ENCODE measurements at places on chromosomes 12 and 14.

- DNase-seq = no peak
- no peak overlapping the region for H3K4me3 ChIP-seq
- H3K27ac ChIP-seq = no peak overlapping the region
- peaks cover 66% of the 10 kb centered on the region for H3K36me3 ChIP-seq
- H3K4me1 ChIP-seq = peaks cover 46% of the 10 kb centered on the region
Measured at GRCh38 chr12:65200007-65200665, 30.8 kb downstream of the LEMD3 start.

- peaks cover 17% of the 10 kb centered on the region for H3K4me1 ChIP-seq
- no peak overlapping the region for H3K27ac ChIP-seq
- H3K4me3 ChIP-seq = no peak overlapping the region
- no peak for DNase-seq
- H3K27me3 ChIP-seq = no peaks in the 10 kb centered on the region
Measured at GRCh38 chr12:54940727-54941315, 43.7 kb downstream of the TESPA1 start.

DNA sequence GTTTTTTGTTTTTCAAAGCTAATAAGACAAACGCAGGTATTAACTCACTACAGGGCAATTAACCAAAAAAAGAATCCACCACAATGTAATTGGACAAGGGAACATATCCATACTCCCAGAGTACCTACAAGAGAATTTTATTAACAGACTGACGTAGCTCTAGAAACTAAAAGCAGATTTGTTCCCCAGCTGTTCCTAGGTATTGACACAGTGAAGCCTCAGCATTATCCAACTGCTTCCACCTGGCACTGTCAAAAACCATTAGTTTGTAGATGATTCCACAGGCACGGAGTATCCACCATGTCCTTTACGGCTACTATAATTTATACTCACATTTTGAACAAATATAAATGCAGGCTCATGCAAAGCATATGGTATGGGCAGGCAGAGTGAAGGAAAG lies 22.3 kb downstream of the PPM1H start:
- no peaks in the 10 kb centered on the region for H3K4me1 ChIP-seq
- DNase-seq = no peak
- no peaks in the 10 kb centered on the region for H3K36me3 ChIP-seq
- H3K4me3 ChIP-seq = no peak overlapping the region
- H3K27me3 ChIP-seq = peaks cover 10% of the 10 kb centered on the region

DNA sequence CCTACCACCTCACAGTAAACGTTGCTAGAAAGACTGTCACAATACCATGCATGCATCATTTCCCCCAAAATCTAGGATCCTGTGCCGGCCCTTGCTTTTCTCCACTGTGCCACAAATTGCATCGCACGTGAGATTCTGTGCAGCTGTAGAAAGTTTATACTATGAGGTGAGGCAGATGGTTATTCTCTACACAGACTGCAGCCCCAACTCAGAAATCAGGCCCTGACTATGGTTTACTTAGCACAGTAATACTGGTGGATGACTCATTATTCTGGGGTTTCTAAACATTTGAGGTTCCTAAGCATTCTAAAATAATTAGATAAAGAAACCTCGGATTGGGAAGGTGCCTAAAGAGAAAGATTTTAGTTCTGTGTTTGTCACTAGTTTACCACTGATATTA lies 163.8 kb upstream of the CCDC198 start:
- H3K27ac ChIP-seq = no peak overlapping the region
- no peak overlapping the region for H3K4me3 ChIP-seq
- no peaks in the 10 kb centered on the region for H3K4me1 ChIP-seq
- DNase-seq = no peak
- H3K36me3 ChIP-seq = no peaks in the 10 kb centered on the region
- no peaks in the 10 kb centered on the region for H3K27me3 ChIP-seq
